ENCODE measurements at places on chromosomes 2 and 18. TPM values are rescaled to one million over a fixed set of nuclear protein-coding genes. Genes with fewer than 3 reads are reported as not detected.

IL1F10 gene
- not detected for total RNA-seq

ALLC gene
- 0.16 TPM for total RNA-seq

MATN3 gene
- total RNA-seq: 1.1 TPM

KCMF1 gene
- 39.7 TPM for total RNA-seq

MERTK gene
- total RNA-seq: 17.6 TPM

CABLES1 gene
- 14.6 TPM for total RNA-seq

LDLRAD4 gene
- total RNA-seq: 52.3 TPM

CWC22 gene
- 31.0 TPM for total RNA-seq

MEIS1 gene
- 213 TPM for total RNA-seq

RSAD2 gene
- total RNA-seq: 11.1 TPM

TMEM163 gene
- total RNA-seq: 1.6 TPM

AP1S3 gene
- 10.0 TPM for total RNA-seq

TMEM247 gene
- not detected for total RNA-seq

NEURL3 gene
- not detected for total RNA-seq

PRLH gene
- total RNA-seq: not detected

ROCK1 gene
- total RNA-seq: 128 TPM

SKOR2 gene
- not detected for total RNA-seq

NCK2 gene
- total RNA-seq: 31.5 TPM

ATOH8 gene
- 18.3 TPM for total RNA-seq

GAREM1 gene
- 15.9 TPM for total RNA-seq

NEB gene
- 79.5 TPM for total RNA-seq

UPP2 gene
- 0.16 TPM for total RNA-seq

PLCL1 gene
- total RNA-seq: 17.8 TPM

SATB2 gene
- 3.5 TPM for total RNA-seq

ATP6V1B1 gene
- total RNA-seq: 0.63 TPM

NCKAP5 gene
- 14.4 TPM for total RNA-seq

NEU2 gene
- total RNA-seq: not detected

ANKRD62 gene
- 0.11 TPM for total RNA-seq

NYAP2 gene
- 0.79 TPM for total RNA-seq

CLEC4F gene
- not detected for total RNA-seq

LCT gene
- not detected for total RNA-seq

SERPINB4 gene
- not detected for total RNA-seq

PARD6G gene
- 14.0 TPM for total RNA-seq

FAM117B gene
- 16.5 TPM for total RNA-seq

SERPINB11 gene
- total RNA-seq: 3.5 TPM

C2orf15 gene
- total RNA-seq: 1.5 TPM

RIT2 gene
- 0.48 TPM for total RNA-seq

POTEI gene
- total RNA-seq: 0.05 TPM

NGEF gene
- 4.1 TPM for total RNA-seq

MROH2A gene
- 0.32 TPM for total RNA-seq

ERICH2 gene
- not detected for total RNA-seq

CNGA3 gene
- 0.85 TPM for total RNA-seq

CFC1 gene
- total RNA-seq: not detected

SLC14A1 gene
- 102 TPM for total RNA-seq

SLC4A1AP gene
- 22.6 TPM for total RNA-seq

IL1R1 gene
- total RNA-seq: 34.9 TPM

VWA3B gene
- total RNA-seq: 0.48 TPM

KCNG2 gene
- total RNA-seq: 0.21 TPM

PROKR1 gene
- total RNA-seq: 0.69 TPM

ALK gene
- 1.0 TPM for total RNA-seq

GRHL1 gene
- 15.9 TPM for total RNA-seq

LYG2 gene
- total RNA-seq: not detected

NT5C1B gene
- not detected for total RNA-seq
